ENCODE measurements at places on chromosomes 2 and 18. TPM values are rescaled to one million over a fixed set of nuclear protein-coding genes. Genes with fewer than 3 reads are reported as not detected.

AMER3 gene
- total RNA-seq = not detected

RFX8 gene
- total RNA-seq = 1.2 TPM

STAT4 gene
- total RNA-seq = 119 TPM

DOK1 gene
- total RNA-seq = 35.7 TPM

PKDCC gene
- total RNA-seq = not detected

STARD6 gene
- not detected for total RNA-seq

TEX44 gene
- total RNA-seq = not detected

DYNAP gene
- not detected for total RNA-seq

TCF23 gene
- total RNA-seq = not detected

DQX1 gene
- 0.44 TPM for total RNA-seq

IL1F10 gene
- not detected for total RNA-seq

IL36B gene
- not detected for total RNA-seq

TMEFF2 gene
- total RNA-seq = not detected
